GM04503 (cell line): ENCODE measurements at places on chromosomes 16 and 17.
A peak's percentile ranks its signal among the peaks of the same experiment; 100 is the strongest.

DNA sequence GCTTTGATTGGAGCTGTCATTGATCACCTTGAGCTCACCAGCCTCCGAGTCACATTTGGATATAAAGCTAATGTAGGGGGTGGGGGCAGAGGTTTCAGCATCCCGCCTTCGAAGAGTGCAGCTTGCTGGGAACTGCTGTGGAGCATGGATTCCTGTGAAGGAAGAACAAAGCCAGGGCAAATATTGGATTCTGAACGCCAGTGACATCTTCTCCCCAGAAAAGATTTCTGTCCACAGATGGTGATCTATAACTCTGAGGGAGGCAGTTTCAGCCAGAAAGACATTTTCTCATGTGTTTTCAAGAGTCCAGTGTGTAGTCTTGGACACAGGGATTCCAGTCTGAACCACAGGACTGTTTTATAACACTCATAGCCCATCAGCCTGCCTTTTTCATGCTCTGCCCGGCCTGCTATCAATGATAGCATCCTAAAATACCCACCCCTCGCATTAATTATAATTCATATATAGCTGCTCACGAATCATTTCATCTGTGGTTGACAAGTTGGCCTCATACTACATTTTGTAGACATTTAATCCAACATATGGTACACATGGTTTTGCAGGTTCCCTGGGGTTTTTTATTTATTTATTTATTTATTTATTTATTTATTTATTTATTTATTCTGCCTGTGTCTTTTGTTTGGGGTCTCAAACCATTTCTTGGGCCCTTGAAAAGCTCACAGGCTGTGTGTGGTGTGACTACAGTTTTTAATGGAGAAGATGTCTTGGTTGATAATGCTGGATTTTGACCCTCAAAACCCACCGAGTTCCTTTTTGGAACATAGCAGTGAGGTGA, 47.1 kb upstream of the SALL1 start:
- no peak for DNase-seq

GRCh38 chr17:1545618-1546017, 17.0 kb downstream of the PITPNA start:
- DNase-seq, result no peak

DNA sequence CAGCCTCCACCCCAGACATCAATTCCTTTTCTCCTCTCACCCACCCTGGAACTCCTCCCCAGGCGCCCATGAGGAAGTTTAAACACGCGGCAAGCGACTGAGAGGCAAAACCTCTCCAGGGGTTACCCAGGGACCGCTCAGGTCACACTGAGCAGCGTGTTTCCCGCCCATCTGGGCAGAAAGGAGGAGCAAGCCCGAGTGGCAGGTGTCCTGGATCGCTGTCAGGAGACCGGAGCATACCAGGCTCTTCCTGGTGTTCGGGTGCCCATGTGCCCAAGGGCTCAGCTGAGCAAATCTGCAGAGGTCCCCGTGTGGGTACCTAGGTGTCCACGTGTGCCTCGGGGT, 491 bp downstream of the SLC25A19 start:
- no peak for DNase-seq

GRCh38 chr17:9090641-9091096, 69.4 kb downstream of the NTN1 start:
- no peak for DNase-seq

GRCh38 chr17:44887971-44888954, 11.0 kb downstream of the EFTUD2 start:
- DNase-seq, result no peak

DNA sequence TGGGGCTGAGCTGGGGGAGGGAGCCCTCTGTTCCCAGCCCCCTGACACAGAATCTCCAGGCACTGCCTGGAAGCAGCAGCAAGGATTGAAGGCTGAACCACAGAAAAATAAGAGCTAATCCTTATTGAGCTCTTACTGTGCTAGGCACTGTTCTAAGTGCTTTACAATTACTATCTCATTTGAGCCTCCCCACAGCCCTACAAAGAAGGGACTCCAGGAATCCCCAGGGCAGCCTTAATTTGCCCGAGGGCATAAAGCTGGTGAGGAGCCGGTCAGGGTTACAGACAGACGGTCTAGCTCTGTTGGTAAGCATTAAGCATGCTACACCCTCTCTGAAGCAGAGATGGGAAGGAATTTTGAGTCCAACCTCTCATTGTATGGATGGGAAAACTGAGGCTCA, 7.0 kb downstream of the SAMD14 start:
- DNase-seq, result no peak

DNA sequence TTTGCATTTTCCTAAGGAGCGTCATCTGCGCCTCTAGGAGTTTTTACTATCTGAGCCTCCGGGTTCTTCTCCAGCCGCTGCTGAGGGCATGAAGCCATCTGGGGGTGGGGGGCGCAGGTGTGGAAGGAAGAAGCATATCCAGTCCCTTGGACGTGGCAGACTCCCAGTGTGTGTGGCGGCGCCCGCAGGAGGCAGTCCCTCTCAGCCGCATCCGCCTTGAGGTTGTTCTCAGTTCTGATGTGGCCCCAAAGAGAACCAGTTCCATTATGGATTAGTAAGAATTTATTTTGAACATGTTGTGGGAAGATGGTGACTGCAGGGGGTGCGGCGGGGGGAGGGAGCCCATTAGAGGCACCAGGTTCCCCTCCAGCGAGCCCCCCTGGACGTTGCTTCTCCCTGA, 100.2 kb downstream of the SEC14L1 start:
- DNase-seq, result no peak

DNA sequence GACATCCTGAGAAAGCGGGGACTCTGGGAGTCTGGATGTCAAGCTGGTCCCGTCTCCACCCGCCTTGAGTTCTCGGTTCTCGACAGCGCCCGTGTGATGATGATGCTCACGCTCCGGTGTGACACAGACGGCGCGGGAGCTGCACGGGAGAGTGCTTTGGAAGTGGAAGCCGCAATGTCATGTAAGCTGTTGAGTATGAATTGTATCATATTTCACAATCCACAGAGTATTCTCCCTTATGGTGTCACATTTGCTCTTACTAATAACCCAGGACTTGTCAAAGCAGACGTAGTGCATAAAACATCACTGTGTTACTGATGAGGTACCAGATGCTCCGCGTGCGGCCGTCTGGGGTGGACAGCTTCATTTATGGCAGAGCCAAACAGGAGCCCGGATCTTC, 217.5 kb upstream of the CHMP6 start:
- DNase-seq, result no peak

DNA sequence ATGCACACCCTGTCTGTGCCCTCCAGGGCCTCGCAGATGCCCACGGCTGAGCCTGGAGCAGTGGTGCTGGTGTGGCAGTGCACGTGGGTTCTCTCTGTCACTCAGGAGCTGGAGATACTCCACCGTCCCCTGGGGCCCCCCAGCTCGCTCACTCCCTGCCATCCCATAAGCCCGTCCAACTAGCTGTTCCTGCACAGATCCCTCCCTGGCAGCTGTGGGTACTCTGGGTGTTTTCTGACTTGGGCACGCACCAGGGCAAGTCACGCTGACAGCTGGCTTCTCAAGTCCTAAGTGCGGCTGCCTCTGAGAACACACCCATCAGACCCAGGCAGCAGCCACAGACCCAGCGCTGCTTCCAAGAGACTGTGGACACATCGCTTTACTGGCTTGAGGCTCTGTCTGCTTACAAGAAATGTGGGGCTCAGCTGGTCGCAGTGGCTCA, 25.4 kb upstream of the ITGB4 start:
- no peak for DNase-seq

GRCh38 chr16:3188925-3189825, 1.2 kb downstream of the OR1F1 start:
- no peak for DNase-seq

- DNase-seq, result no peak
Measured at GRCh38 chr17:16820979-16821543, 131.0 kb downstream of the CCDC144A start.

DNA sequence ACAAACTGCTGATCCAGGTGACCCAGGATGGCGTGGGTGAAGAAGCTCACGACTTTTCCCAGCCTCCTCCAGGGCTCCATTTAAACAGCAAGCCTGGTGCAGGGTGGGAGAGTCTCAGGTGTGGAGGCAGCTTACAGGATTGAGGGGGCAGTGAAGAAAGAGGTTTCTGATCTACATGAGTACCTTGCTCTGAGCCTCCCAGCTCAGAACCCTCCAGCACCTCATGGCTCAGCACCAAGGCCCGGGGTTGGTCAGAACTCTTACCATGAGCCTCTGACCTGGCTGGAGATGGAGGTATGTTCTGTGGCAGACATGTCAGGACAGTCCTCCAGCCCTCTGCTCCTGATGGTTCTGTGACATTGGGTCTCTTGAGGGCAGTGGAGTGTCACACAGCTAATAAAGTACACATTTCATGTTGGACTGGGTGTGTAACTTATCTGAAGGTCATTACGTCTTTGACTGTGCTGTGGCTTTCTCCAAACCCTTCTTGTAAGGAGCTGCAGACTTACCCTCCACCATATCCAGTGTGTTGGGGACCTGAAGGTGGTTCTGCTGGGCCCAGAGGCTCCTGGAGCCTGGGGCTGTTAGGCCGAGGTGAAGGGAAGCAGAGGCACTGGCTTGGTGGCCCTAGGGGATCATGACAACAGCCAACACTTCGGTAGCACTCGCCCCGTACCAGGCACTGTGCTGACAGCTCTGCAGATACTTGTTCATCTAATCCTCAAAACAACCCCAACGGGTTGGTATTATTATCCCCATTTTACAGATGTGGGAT, 3.8 kb upstream of the DCAF7 start:
- no peak for DNase-seq

- no peak for DNase-seq
Measured at GRCh38 chr16:73483076-73483791, 435.3 kb upstream of the ZFHX3 start.

GRCh38 chr17:40803617-40804082, 3.9 kb upstream of the KRT28 start:
- DNase-seq, result no peak

- no peak for DNase-seq
Measured at GRCh38 chr17:2337544-2338314, 428 bp downstream of the SGSM2 start.

- no peak for DNase-seq
Measured at GRCh38 chr17:66634193-66634592, 200.7 kb upstream of the CACNG5 start.

DNA sequence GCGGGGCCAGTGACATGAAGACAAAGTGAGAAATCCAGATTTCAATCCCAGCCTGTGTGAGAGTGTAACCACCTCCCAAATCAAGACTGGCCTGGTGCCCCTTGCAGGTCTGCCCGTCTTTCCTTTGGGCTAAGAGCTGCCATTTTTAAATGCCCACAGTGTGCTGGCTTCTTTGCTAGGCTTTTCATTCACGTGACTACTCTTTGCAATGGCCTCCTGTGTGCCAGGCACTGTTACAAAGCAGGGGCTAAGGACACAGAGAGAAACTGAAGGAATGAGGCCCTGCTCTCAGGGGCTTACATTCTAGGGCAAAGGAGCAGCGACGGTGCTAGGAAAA, 269 bp upstream of the ZSCAN10 start:
- no peak for DNase-seq

- no peak for DNase-seq
Measured at GRCh38 chr17:67239597-67239996, 5.4 kb downstream of the HELZ start.

GRCh38 chr16:22625967-22626366, 115.3 kb downstream of the NPIPB5 start:
- DNase-seq, result no peak

- DNase-seq, result peak; percentile 83
Measured at GRCh38 chr17:68599091-68599490, 2.1 kb downstream of the FAM20A start.

GRCh38 chr16:84650062-84650991, 2.0 kb downstream of the KLHL36 start:
- peak; percentile 72 for DNase-seq

DNA sequence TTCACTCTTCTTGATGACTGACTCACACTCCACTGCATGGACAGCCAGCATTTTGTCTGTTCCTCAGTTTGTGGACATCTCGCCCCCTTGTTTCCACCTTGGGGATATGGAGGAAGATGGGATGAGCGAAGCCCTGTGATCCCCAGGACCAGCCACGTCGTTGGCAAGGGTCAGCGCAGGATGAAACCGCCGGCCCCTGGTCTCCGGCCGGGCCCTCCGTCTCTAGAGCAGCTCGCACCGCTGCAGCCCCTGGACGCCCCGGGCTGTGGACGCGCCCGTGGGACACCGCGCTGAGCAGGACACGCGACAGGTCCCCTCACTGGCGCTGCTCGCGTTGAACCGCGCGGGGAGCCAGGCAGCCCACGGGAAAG, 604 bp upstream of the ZC3H18 start:
- no peak for DNase-seq

GRCh38 chr17:44293509-44294226, 14.7 kb upstream of the RUNDC3A start:
- DNase-seq, result no peak

- no peak for DNase-seq
Measured at GRCh38 chr16:48156790-48157209, 1.0 kb upstream of the ABCC12 start.

- no peak for DNase-seq
Measured at GRCh38 chr17:82244413-82245133, 15.7 kb downstream of the SLC16A3 start.

DNA sequence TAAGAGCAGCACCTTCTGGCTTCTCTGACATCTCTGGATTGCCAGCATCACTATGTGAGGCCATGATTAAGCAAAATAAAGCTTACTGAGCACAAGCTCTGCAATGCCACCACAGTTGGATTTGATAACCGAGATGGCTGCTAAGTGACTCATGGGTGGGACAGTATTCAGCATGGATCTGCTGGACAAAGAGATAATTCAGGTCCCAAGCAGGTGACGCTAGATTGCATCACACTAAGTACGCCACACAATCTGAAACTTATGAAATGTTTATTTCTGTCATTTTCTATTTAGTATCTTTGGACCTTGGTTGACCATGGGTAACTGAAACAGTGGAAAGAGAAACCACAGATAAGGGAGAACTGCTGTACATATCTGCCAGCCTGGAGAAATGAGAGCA, 27.4 kb downstream of the CDRT15 start:
- DNase-seq, result no peak
